ENCODE measurements at places on chromosomes 6 and 20. TPM values are rescaled to one million over a fixed set of nuclear protein-coding genes. Genes with fewer than 3 reads are reported as not detected.

Gene EPHA7
- under 0.01 TPM for total RNA-seq

Gene RAD21L1
- total RNA-seq: not detected

Gene KCNG1
- 2.0 TPM for total RNA-seq

Gene ACTR5
- 9.7 TPM for total RNA-seq

Gene ERVFRD-1
- not detected for total RNA-seq

Gene ADRM1
- 182 TPM for total RNA-seq

Gene ADGRF5
- 80.0 TPM for total RNA-seq

Gene CALHM4
- 0.33 TPM for total RNA-seq

Gene RAB23
- 9.4 TPM for total RNA-seq

Gene NRN1
- 47.7 TPM for total RNA-seq

Gene FRK
- under 0.01 TPM for total RNA-seq

Gene OOEP
- not detected for total RNA-seq

Gene EYA4
- total RNA-seq: 0.98 TPM

Gene SOX4
- total RNA-seq: 97.6 TPM

Gene RAMACL
- 6.2 TPM for total RNA-seq

Gene PNLDC1
- total RNA-seq: not detected

Gene RBPJL
- total RNA-seq: not detected

Gene PGC
- not detected for total RNA-seq

Gene EDN3
- not detected for total RNA-seq

Gene PDYN
- total RNA-seq: not detected

Gene EDN1
- 379 TPM for total RNA-seq

Gene NOX3
- not detected for total RNA-seq

Gene LPA
- not detected for total RNA-seq

Gene MYT1
- total RNA-seq: not detected

Gene FAM83C
- total RNA-seq: not detected

All from vein endothelial cell (primary cell).